ENCODE measurements at places on chromosomes 7 and 10.

GRCh38 chr7:41996381-41997035 lies 240.5 kb downstream of the GLI3 start:
- no peak for DNase-seq

DNA sequence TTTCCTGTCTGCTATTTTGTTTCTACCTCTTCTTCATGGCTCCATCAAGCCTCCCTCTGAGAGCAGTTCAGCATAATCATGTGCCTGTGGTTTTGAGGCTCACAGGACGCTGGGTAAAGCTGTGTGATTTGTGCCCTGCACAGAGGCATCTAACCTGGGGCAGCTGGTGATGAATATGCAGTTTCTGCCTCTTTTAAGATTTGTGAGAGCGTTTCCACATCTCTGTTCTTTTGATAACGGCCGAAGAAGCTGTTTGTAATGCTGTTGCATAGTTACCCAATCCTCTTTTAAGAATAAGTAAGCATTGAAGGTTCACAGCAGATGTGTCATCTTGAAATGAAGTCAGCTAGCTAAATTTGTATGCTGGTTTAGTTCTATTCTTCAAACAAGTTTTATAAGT lies 45.2 kb downstream of the PNLIPRP3 start:
- DNase-seq = no peak

GRCh38 chr7:17989546-17989945 lies 38.1 kb downstream of the PRPS1L1 start:
- no peak for DNase-seq

GRCh38 chr7:69803699-69804516 lies 205.6 kb downstream of the AUTS2 start:
- DNase-seq = no peak

DNA sequence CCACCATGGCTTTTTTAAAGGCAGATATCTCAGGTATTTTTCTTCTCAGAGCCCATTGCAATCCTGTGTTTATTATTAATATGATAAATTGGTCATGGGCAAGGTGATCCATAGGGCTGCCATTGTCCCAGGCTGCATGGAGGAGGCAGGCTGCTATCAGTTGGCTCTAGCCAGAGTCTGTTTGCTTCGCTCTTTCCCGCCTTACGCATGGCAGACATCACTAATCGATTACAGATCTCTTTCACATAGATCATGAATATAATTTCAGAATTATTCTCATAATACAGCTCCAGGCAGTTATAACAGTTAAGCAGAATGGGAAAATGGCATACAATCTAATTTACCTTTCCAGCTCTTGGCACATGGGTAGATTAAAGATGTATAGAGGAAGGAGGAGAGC lies 30.4 kb upstream of the HABP2 start:
- DNase-seq = no peak

- DNase-seq = no peak
These were observed 480 bp downstream of the VPS50 start for GRCh38 chr7:93232673-93233018.

DNA sequence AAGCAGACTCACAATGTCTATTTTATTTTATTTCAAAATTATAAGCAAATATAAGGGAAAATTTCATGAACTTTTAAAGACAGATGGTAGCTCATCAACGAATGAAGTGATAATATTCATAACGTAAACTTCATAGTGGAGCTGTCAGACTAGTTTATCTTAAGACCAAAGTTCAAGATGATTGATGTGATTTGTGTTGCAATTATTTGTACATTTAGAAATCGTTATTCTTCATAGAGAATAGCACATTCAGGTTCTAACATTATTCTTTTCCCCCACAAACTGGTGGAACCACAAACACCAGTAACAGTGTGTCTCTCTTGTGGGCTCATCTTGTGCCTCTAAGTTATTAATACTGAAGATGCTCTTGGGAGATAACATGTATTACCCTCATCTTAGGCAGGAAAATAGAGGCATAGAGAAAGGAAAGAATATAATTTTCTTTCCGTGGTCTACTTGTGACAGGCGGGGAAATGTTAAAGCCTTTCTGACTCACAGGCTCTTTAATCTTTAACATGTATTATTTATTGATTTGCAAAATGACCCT lies 37.0 kb downstream of the CCSER2 start:
- no peak for DNase-seq

GRCh38 chr10:86087716-86088115 lies 278.9 kb downstream of the GRID1 start:
- no peak for DNase-seq

DNA sequence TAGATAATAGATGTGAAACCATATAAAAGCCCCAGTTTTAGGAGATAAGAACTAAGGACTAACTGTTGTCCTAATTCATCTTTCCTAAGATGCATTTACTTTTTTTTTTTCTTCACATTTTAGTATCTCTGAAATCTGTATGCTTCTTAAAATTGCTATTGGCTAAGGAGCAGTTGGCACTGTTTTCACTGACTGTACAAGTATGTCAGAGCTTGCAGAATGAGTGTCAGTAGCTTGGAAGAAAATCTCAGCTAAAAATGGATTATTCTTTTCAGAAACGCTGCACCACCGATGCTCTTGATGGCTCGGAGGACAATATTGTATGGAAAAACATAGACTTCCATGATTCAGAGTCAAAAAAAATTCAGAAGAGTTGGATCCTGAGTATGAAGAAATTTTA lies 91.1 kb upstream of the DNAJB12 start:
- DNase-seq = no peak

DNA sequence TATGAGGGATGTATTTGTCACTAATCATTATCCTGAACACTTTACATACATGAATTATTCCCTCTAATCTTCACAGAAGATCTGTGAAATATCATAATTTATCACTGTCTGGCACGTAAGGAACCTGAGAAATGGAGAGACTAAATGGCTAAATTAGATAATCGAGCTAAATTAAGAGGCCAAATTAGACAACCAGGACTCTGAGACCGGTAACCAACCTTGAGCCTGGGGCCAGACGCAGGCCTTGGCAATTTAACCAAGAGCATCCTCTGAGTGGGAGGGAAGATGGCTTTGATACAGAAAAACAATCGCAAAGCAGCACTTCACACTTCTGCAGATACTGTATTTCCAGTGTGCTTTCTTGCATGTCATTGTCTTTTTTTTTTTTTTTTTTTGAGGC lies 21.4 kb downstream of the SVOPL start:
- no peak for DNase-seq

DNA sequence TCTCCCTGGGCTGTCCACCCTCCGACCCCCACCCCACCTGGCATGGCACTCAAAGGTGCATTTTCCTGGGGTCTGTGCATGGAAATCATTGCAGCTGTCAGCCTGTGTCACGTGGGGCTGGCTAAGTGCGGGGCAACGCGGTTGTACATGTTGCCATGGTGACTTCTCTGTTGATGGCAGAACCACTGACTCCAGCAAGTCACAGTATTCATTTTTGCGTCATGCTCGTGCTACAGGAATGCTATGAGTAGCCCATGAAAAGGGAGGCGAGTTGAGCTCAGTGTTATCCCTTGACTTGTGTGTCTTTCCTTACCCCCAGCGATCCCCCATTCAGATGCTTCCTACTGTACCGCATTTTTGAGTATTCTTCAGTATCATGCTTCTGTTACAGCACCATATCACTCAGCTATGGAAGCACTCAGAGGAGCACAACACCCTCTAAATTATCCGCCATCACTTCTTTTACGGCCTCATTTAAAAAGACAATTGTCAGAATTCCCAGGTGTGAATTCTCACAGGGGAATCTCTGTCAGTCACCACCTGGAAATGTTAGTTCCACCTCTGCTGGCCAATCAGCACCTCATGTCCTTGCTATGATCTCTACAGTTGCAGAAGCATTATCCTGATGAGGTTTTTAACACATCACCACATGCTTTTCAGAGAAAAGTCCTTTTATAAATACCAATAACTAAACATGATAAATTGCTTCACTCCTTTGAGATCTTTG lies 194.4 kb upstream of the C7orf33 start:
- DNase-seq = no peak

DNA sequence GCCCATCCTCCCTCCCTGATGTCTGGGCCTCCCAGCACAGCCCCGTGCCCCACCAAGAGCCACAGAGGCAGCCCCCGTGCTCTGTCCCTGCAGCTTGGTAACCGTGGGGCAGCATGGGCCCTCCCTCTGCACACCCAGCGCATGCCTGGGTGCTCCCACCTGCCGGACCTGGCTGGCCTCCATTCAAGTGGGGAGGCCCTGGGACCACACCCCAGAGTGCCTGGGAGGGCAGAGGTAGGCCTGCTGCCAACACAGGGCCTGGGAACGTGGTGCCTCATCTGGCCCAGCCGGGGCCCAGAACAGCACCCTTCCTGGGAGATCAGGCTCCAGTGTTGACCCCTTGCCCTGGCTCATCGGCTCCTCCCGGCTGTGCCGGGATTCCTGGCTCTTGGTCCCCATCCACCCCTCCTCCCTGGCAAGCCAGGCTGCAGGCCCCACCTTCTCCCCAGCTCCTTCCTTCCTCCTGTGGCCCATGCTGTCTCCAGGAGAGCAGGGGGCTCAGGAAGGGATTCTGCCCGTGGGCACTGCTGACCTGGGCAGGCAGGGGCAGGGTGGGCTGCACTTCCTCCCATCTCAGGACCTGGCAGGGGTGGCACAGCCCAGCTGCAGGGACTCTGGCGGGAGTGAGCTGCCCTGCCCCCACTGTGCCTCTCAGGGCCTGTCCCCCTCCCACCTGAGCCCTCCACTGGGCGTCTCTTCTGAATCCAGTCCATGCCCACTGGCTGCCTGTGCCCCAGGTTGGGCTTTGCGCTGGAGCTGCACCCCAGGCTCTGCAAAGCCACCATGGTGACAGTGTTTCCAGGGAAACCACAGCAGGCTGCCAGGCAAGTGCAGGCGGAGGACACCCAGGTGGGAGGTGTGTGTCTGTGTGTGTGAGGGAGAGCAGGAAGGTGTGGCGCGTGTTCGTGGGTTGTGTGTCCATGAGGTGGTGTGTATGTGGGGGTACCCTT lies 32.6 kb downstream of the PWWP2B start:
- DNase-seq = no peak

- peak; percentile 97 for DNase-seq
These were observed 125.8 kb downstream of the DOCK4 start for GRCh38 chr7:112080441-112080840.

DNA sequence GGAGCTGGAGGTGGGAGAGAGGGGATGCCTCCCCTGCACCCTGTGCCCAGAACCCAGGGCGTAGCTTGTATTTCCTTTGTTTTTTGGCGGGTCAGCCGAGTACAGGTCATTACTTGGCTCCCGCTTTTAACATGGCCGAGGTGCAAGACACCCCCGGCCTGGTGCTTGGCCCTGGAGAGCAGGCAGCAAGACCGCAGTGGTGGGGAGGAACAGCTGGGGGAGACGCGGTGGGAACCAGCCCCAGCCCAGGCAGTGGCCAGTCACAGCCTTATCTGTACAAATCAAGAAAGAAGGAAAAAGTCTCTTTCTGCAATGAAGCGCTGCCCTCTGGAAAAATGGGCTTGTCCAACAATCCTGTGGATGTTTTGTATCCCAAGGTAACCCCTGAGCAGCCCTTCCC lies 99.1 kb downstream of the TAX1BP1 start:
- no peak for DNase-seq

GRCh38 chr10:74177140-74177677 lies 26.2 kb downstream of the ADK start:
- DNase-seq = no peak

GRCh38 chr7:22137466-22137865 lies 191.8 kb upstream of the CDCA7L start:
- no peak for DNase-seq

DNA sequence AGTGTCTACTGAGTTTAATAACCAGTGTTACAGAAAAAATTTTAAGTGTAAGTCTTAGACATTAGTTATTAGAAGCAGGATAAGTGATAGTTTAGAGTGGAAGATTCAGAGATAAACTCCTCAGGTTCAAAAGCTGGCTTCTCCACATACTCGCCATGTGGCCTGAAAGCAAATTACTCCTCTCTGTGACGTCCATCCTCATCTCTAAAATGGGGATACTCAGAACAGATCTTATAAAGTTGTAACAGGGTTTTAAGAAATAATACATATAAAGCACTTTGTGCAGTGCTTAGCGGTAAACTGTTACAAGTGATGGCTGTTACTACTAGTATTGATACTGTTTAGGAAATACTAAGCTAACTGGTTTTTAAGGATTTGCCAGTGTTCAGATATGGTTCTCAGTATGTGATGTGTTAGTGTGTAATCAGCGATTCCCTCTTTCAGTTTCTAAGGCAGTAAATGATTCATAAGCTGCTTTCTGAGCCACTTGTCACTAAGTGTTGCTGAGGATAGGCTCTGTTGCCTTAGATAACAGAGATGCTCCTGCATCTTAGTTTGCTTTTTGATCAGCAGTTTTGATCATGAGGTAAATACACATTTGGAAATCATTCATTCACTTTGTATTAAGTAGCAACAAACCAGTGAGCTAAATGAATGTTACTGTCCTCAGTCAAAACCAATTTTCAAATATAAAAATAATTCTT lies 58.7 kb downstream of the CYP51A1 start:
- DNase-seq = no peak
